ENCODE measurements at places on chromosomes 16 and 17. TPM values are rescaled to one million over a fixed set of nuclear protein-coding genes. Genes with fewer than 3 reads are reported as not detected.

KRTAP3-1 gene
- total RNA-seq = not detected

PITPNM3 gene
- total RNA-seq = 0.56 TPM

AXIN2 gene
- total RNA-seq = 8.7 TPM

DNAAF1 gene
- total RNA-seq = 1.8 TPM

BIRC5 gene
- not detected for total RNA-seq

KRTAP4-12 gene
- not detected for total RNA-seq

C17orf107 gene
- 1.7 TPM for total RNA-seq

KRT33A gene
- not detected for total RNA-seq

CPNE7 gene
- total RNA-seq = not detected

MYH3 gene
- total RNA-seq = 0.22 TPM

KIF18B gene
- 0.44 TPM for total RNA-seq

PRR35 gene
- not detected for total RNA-seq

ANKRD40CL gene
- total RNA-seq = not detected

TBC1D3E gene
- total RNA-seq = not detected

TSR1 gene
- total RNA-seq = 22.5 TPM

TBC1D3B gene
- total RNA-seq = not detected

PYY gene
- not detected for total RNA-seq

KRTAP9-2 gene
- not detected for total RNA-seq

CEP112 gene
- total RNA-seq = 11.2 TPM

All from right atrium auricular region (tissue), 2 donors.